EH (cell line): ENCODE measurements at places on chromosomes 5 and 9.
A peak's percentile ranks its signal among the peaks of the same experiment; 100 is the strongest.

- no peak for DNase-seq
These were observed 18.4 kb upstream of the RARS1 start for GRCh38 chr5:168467755-168468330.

DNA sequence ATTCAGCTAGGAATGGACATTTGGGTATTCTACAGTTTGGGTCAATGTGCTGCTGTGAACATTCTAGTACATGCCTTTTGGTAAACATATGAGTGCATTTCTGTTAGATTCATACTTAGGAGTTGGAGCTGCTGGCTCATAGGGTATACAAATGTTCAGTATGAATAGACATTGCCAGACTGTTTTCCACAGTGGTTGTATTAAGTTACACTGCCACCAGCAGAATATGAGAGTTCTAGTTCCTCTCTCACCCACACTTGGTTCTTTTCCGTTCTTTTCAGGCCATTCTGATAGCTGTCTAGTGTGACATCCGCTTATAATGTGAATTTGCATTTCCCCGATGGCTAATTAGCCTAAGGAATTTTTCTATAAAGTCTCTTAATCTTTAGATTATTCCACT is 25.0 kb downstream of the STOM start:
- DNase-seq = no peak

DNA sequence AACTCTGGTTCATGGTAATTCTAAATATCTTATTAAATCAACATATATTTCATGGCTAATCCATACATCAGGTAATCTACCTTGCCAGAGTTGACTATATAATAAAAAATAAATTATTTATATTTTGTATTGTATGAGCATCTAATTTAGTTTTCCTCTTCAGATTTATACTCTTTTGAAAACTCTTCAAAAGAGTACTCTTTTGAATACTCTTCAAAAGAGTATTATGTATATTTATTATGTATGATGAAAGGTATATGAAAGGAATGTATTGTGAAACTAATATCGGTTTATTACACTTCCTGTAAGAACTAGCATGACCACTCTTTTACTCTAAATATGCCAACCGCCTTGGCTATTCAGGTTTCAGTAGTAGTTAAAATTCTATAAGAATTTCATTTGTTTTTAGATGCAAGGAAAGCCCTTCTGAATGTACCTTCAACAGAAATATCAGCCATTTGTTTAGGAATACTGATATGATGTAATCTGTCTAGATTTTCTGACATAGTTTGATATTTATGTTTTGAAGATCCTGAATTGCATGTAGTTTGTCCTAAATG is 178.7 kb downstream of the WDR70 start:
- no peak for DNase-seq

DNA sequence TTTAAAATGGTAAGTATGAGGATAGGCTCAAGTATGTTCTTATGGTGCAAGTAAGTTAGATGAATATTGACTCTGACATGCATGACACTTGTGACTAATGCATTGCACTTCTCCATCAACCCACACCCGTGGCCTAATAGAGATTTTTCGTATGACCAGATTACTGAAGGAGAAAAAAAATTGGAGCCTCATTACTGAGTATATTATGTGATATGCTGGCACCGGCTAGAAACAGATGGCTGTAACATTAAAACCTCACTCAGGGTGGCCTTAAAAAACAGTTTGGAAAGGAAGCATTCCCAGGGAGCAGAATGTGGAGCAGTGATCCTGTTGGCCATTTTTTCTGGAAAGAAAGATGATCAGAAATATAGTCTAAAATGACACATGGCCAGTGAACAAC is 766.4 kb downstream of the PRELID2 start:
- peak; percentile 68 for DNase-seq
